ENCODE measurements at places on chromosomes 5 and 9.
A peak's percentile ranks its signal among the peaks of the same experiment; 100 is the strongest.

- no peak for DNase-seq
These were observed 310.2 kb downstream of the ARRDC3 start for GRCh38 chr5:91072881-91073280.

DNA sequence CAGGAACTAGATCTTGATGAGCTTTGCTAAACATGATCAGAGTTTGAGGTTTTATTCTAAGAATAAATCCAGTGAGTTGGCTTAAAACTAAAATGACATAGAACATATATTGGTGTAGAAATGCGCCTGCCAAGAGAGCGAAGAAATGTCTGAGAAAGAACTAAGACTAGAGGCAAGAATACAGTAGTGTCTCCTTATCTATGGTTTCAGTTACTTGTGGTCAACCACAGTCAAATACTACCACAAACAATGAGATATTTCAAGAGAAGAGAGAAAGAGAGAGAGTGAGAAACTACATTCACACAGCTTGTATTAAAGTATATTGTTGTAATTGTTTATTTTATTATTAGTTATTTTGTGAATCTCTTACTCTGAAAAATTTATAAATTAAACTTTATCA lies 254.4 kb upstream of the CDH10 start:
- no peak for DNase-seq

DNA sequence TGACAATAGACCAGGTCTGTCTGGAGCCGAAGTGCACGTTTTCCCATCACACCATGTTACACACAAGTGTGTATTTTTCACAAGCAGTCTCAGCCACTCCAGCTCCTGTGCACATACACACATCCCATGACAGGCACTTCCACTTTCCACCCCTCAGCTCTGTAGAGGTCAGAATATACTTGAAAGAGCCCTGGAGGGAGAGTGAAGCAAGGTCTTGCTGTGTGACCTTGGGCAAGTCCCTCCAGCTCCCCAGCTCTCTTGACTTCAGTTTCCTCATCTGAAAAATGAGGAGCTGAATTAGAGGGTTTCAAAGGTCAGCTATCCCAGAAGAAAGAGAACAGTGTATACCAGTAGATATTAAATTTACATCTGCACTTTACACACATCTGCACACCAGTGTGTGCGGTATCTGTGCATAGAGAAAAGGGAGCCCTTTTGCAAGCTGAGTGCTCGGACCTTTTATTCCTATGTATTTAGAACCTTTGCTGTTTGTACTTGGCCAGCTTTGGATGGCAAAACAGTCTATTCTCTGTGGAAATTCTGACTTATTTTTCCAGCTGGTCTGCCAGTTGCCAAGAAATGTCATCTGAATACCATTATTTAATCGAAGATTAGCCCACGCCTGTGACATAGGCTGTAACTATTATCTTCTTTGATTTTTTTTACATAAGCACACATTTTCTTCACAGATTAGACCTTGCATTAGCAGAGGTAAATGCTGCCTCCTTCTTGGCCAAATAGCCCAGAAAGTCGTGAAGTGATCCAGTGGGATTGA lies 528.0 kb downstream of the BNC2 start:
- DNase-seq = no peak

GRCh38 chr9:129301941-129302340 lies 123.9 kb upstream of the IER5L start:
- DNase-seq = no peak

- no peak for DNase-seq
These were observed 139.5 kb downstream of the BARX1 start for GRCh38 chr9:93815677-93816076.

DNA sequence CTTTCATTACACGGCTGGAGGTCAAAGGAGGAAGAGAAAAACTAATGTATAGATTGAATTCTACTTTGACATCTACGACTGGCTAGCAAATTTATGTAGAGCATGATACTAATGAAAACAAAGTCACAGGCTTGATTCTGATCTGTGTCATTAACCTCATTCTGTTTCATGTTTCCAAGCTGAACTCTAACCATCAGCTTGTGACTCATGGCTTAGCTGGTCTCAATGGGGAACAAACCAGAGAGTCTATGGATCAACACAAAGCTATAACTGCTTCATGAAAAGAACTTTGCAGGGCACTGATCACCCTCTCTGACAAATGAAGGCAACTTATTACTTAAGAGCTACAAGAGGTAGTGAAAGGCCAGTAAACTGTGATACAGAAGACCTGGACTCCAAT lies 23.6 kb upstream of the PDE4D start:
- DNase-seq = no peak

- DNase-seq = no peak
These were observed 309.9 kb downstream of the ZSWIM6 start for GRCh38 chr5:61641748-61642565.

DNA sequence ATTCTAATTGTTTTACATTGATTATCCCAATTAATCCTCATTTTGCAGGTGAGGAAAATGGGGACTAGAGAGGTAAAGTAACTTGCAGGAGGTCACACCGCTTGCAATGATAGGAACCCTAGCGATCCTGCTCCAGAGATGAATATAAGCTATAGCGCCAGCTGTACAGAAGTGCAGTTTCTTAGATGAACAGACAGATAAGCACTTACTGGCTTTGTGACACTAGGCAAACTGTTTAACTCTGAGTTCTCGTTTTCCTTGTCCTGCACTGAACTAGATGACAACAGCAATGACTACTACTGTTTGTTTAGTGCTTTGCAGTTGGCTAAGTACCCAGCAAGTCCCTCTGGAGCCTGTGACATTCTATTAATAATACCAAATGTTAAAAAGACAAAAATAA lies 11.1 kb downstream of the LHX6 start:
- DNase-seq = peak; percentile 19

DNA sequence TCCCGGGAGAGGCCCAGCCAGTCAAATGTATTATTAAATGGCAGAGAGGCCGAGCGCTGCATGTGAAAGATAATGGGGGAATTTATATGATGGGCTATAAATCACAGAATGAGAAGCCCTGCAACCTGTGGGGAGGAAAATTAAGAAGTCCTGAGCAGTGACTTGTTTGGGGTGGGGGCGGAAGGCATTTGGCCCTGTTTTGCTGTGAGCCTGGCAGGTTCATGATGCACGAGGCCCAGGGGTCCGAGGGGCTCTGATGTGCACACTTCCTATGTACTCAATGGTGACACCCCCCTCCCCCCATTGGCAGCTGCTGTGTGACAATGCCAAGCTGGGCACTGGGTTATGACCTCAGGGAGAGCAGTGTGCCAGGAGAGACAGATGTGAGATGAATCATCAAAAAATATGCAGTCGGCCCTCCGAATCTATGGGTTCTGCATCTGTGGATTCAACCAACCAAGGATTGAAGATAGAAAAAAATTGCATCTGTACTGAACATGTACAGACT lies 13.7 kb upstream of the DAB2IP start:
- DNase-seq = no peak

GRCh38 chr5:143506836-143507552 lies 103.5 kb upstream of the NR3C1 start:
- no peak for DNase-seq

DNA sequence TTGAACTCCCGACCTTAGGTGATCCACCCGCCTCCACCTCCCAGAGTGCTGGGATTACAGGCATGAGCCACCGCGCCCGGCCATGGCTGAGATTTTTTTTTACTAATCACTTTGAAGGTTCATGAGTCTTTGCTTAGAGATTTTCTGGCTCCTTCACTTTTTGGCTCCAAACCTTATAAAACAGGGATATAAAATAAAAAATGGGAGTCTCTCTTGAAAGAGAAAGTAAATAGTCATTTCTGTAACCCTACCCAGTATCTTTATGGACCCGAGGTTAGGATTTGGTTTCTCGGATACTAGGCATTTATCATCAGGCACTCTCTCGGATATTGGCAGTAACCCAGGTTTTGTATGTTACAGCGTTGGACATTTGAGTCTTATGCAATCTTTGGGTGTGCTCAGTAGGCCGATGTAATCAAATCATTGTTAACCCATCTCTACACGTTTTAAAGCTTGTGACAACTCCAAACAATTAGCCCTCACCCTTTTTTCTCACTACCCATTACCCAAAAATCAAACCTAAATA lies 25.3 kb downstream of the STXBP1 start:
- no peak for DNase-seq

GRCh38 chr5:96615223-96615622 lies 47.0 kb upstream of the CAST start:
- no peak for DNase-seq

- peak; percentile 34 for DNase-seq
These were observed 150.5 kb downstream of the YTHDC2 start for GRCh38 chr5:113663879-113664541.
